RPMI7951 (cell line): ENCODE measurements at places on chromosomes 6 and 20. TPM values are rescaled to one million over a fixed set of nuclear protein-coding genes. Genes with fewer than 3 reads are reported as not detected.

DNA sequence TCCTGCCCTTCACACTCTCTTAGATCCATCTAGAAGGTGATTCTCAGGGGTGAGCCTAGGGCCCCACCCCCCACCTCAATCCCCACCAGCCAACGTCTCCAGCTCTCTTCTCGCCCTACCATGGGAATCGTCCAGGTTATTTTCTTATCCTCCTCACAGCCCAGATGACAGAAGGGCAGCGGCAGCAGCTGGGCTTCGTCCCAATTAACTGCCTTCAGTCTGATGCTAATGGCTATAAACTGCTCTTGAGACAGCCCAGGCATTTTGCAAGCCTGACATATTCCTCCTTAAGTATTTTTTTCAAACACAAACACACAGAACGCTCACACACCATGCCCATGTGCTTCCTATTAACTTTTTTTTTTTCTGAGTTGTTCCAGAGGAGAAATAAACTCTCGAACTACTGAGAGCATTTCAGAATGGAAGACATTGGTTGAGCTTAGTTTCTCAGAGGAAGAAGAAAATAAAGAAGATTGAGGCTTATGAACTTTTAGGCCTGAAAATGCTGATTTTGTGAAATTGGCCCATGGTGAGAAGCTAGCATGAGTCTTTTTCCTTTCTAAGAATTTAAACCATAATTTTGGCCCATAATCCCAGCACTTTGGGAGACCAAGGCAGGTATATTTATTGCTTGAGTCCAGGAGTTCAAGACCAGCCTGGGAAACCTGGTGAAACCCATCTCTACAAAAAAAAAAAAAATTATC lies 124.6 kb downstream of the EYA2 start:
- DNase-seq = peak; percentile 38

Gene FAM162B
- total RNA-seq = not detected in 2 replicates

- DNase-seq = no peak
Measured at GRCh38 chr6:81735756-81736380, 16.6 kb downstream of the TENT5A start.

DNA sequence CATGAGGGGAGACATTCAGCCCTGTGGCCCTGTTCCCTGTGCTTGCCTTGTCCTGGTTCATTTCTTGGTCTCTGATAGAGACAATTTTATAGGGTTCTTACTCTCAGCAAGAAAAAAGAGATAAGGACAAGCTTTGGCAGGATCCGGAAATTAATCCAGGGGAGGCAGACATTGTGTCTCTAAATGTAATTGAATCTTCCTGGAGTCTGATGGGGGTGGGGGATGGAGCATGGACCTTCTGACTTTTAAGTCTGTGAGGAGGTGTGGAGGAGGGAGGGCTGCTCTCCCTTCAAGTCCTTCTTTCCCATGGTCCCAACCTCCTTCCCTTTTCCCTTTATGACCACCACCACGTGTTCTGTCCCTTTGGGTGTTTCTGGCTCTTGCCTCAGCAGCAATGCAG lies 512.7 kb downstream of the DHX35 start:
- no peak for DNase-seq

Gene ZSCAN26
- total RNA-seq = 20.4 and 21.4 TPM in 2 replicates

GRCh38 chr6:119179062-119179461 lies 100.6 kb upstream of the FAM184A start:
- no peak for DNase-seq

Gene OPN5
- total RNA-seq = not detected in 2 replicates

DNA sequence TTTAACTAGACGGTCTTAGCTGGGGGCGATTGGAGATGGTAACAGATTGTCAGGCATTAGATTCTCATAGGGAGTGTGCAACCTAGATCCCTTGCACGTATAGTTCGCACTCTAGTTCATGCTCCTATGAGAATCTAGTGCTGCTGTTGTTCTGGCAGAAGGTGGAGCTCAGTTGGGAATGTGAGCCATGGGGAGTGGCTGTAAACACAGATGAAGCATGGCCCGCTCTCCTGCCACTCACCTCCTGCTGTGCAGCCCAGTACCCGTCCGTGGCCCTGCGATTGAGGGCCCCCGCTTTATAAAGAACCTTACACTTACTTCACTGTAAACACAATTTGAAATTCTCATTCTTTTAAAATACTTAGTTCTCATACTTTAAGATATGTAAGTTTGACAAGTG lies 339.4 kb downstream of the CDH26 start:
- DNase-seq = no peak

Gene PAK5
- not detected in 2 replicates for total RNA-seq

- no peak for DNase-seq
Measured at GRCh38 chr6:127792616-127793015, 108.2 kb downstream of the THEMIS start.

Gene OR2J3
- total RNA-seq = not detected in 2 replicates

GRCh38 chr6:24273096-24273870 lies 84.6 kb downstream of the DCDC2 start:
- DNase-seq = peak; percentile 67

- no peak for DNase-seq
Measured at GRCh38 chr6:74805916-74806696, 399.7 kb downstream of the COL12A1 start.
